ENCODE measurements at places on chromosomes 6 and 20.

GRCh38 chr6:26311012-26311384, 54.0 kb upstream of the BTN3A2 start:
- DNase-seq, result peak; percentile 60

DNA sequence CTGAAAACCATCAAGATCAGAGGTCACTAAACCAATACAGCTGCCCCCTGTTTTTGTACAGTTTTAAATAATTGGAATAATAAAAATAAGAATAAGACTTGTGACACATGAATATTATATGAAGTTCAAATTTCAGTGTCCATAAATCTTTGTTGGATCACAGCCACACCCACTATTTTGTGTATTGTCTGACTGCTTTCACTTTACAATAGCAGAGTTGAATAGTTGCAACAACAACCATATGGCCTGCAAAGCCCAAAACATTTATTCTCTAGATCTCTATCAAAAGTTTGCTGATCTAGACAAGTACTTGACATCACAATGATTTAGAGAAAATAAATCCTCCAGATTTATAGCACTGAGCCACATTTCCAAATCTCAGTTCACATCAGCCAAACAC, 73.6 kb downstream of the SPTLC3 start:
- no peak for DNase-seq

GRCh38 chr6:35161776-35162607, 20.9 kb upstream of the TCP11 start:
- no peak for DNase-seq

DNA sequence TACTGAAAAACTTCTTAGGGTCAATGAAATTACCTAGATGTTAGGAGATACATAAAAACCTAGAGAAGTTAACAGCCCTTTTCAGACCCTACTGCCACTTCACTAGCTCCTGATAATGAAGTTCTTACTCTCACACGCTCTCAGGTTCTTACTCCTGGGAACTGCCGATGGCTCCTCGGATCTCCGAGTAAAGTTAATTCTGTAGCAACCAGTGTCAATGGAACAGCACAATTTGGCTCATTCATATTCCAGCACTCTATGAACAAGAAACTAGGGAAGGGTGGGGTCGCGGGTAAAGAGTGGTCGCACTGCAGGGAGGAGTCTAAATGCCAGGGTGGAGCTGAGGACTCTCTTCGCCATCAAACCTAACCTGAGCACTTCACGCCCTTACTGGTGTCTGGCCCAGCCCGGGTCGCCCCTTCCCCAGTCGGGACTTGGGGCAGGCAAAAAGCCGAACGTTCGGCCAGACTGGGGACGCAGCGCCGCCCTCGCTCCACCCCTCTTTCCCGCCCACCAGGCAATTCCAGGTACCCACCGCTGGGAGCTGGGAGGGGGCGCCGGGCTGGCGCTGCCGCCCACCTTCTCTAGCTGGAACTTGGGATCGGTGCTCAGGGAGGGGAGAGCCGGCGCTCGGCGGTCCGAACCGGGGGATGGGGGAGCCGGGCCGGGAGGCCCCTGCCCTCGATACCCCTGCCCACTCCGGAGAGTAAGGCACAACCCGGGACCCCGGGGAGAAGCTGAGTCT, 744 bp downstream of the RAB23 start:
- peak; percentile 6 for DNase-seq

GRCh38 chr20:20971810-20972209, 134.3 kb downstream of the LINC00237 start:
- DNase-seq, result no peak

- DNase-seq, result no peak
These were observed 51.7 kb downstream of the MOCS1 start for GRCh38 chr6:39882531-39882899.

- no peak for DNase-seq
These were observed 90.5 kb upstream of the CCN2 start for GRCh38 chr6:132041706-132042105.

- no peak for DNase-seq
These were observed 61.3 kb downstream of the BMP6 start for GRCh38 chr6:7787137-7787608.

- DNase-seq, result no peak
These were observed 1.9 kb downstream of the GRM4 start for GRCh38 chr6:34143884-34144580.

DNA sequence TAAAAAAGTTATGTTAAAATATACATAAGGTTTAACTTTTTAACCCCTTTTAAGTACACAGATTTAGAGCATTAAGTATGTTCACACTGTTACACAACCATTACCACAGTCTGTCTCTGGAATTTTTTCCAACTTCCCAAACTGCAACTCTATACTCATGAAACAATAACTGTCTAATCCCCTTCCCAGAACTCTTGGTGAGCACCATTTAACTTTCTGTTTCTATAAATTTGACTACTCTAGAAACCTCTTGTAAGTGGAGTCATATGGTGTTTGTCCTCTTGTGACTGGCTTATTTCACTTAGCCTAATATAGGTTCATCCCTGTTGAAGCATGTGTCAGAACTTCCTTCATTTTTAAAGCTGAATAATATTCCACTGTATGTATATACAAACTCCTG, 98.1 kb downstream of the MAP3K7 start:
- DNase-seq, result no peak

DNA sequence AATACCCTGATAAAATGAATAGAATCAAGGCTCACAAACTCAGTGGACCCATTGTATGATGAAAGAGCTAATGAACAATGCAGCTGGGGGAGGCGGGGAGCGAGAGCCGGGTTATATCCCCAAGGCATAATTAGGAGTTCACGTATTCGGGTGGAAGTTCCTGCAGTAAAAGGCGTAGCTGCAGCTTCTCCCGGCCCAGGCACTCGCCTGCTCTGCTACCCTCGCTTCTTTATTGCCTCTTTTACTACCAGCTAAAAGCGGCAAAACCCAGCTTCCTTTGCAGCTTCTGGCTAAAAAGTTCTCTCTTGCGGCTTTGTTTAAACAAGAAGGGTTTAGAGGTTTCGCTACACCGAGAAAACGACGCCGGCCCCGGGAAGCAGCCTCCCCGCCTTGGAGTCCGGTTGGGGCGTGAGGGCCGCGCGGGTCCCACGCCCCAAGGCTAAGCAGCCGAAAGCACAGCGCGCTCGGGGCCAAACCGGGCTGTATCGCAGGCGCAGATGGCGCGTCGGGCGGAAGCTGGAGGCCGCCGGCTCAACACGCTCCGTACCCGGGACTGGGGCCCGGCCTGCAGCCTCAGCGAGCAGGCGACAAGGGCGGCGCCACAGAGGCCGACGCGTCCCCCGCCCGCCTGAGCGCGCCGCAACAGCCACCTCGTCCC, 1.6 kb downstream of the ZBTB2 start:
- peak; percentile 58 for DNase-seq

DNA sequence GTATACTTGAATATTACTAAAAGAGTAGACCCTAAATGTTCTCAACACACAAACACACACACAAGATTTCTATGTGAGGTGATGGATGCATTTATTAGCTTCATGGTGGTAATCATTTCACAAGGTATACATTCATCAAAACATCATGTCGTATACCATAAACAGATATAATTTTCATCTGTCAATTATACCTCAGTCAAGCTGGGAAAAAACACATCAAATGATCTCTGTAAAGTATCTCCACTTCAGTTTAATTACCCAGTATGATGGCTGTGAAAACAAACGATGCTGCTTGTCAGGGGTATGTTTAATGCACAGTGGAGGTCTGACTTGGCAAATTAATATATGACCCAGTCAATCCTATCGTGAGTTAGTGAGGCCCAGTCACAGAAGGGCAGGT, 157.2 kb downstream of the MTFR2 start:
- no peak for DNase-seq

DNA sequence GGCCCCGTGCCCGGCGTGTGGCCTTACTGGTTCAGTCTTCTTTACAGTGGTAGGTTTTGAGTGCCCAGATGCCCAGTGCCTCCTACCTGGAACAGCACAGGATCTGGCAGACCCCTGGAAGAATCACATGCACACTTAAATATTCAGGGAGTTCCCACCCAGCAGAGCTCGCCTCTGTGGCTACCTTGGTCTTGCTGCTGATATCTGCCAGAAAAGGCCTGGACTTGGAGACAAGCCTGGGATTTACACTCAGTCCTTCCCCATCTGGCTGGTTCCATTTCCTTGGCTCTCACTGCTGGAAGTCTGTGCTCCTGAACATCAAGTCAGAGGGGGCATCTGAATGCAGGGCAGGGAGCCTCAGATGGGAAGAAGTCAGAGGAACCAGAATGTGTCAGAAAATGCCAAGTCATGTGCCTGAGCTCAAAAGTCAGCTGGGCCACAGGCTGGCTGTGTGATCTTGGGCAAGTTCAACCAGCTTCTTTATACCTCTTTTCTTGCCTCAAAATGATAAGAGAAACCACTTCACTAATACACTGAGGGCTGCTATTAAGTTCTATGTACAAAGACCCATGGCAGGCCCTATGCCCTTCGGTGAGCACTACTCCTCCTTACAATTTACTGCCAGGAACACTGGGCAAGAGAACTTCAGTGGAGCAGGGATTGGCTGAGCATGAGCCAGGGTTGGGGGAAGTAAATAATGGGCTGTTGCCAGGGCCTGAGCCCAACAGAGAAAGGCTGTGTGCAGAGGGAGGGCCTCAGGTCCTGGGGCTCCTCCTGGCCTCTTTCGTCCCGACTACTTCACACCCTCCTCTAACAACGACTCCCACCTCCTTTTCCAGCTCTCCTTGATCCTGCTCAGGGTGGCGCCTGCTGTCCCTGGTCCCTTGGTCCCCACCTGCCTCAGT, 158.1 kb upstream of the PROKR2 start:
- DNase-seq, result no peak

- no peak for DNase-seq
These were observed 754.7 kb upstream of the NRSN1 start for GRCh38 chr6:23371132-23371915.

- peak; percentile 23 for DNase-seq
These were observed 2.0 kb downstream of the ZBP1 start for GRCh38 chr20:57618091-57618763.

- no peak for DNase-seq
These were observed 1.5 kb upstream of the GOPC start for GRCh38 chr6:117603821-117604220.

DNA sequence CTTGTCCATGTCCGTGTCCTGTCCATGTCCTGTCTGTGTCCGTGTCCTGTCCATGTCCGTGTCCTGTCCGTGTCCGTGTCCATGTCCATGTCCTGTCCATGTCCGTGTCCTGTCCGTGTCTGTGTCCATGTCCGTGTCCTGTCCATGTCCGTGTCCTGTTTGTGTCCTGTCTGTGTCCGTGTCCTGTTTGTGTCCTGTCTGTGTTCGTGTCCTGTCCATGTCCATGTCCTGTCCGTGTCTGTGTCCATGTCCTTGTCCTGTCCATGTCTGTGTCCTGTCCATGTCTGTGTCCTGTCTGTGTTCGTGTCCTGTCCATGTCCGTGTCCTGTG, 55.0 kb upstream of the BHLHE23 start:
- DNase-seq, result no peak

- no peak for DNase-seq
These were observed 20.5 kb downstream of the PCK1 start for GRCh38 chr20:57581202-57582028.

- DNase-seq, result no peak
These were observed 62.5 kb upstream of the TMEM170B start for GRCh38 chr6:11475016-11475415.

- DNase-seq, result no peak
These were observed 10.6 kb downstream of the POFUT1 start for GRCh38 chr20:32218156-32218900.

DNA sequence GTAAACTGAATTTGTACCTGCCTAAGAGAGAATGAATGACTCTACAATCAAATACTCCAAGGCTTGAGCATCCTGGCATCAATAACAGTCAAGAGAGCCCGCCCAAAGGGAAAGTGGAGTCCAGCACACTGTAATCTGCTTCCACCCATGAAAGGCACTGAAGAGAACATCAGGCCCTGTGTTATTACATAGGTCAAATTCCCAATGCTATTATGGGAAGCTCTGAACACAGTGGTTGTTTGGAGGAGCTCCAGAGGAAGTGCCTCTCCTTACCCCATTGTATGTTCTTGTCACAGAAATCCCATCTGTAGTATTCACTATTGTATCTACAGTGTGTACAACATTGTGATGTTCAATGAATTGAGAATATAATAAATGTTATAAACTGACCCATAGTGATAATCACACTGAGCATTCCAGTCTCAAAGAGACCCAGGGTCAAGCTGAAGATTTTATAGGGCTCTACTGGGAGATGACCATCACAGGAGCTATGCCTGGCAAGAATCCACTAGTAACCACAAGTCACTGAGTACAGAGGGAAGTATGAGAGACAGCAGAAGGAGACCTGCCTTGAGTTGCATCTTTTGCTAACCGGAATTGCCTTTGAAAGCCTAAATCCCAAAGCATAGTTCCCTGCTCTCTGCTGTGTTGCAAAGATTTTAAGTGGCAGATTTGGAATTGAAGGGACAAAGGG, 446.7 kb downstream of the GJA1 start:
- no peak for DNase-seq

DNA sequence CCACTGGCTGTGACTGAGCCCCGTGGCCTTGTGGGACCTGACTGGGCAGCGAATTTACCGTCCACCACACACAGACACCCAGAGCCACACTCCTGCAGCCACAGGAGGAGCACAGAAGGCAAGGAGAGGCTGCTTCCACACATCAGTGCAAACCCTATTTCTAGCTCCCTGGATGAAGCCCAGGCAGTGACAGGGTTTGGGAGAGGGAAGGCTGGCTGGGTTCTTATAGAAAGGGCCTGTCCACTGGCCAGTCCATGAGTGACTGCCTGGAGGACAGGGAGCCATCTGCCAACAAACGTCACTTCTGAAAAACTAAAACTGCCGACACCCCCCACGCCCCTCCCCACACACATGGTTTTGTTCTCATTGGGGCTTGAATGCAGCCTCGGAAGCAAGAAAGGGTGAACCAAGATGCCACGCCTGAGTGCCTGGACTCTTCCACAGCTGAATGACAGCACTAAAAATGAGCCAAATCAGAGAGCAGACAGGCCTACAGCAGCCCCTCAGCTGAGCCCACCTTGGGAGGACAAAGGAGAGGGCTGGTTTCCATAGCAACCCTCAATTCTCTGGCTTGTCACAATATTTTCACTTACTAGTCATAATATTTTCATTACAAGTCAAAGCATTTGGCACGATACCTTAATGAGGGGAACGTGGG, 38.4 kb downstream of the RRBP1 start:
- no peak for DNase-seq

DNA sequence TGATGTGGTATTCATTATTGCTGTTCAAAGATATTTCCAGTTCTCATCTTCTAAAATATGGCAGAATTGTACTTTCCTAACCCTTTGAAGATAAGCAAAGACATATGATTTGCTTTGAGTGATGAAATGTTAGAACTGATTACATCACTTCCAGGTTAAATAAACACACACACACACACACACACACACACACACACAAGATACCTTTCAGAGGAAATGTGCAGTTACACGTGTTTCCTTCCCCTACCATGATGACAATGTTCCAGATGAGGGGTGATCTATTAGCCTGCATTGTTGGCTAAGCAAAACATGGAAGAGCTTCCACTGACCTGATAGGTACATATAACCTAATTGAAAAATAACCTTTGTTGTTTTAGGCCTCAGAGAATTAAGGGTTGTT, 11.7 kb upstream of the FRK start:
- DNase-seq, result no peak

DNA sequence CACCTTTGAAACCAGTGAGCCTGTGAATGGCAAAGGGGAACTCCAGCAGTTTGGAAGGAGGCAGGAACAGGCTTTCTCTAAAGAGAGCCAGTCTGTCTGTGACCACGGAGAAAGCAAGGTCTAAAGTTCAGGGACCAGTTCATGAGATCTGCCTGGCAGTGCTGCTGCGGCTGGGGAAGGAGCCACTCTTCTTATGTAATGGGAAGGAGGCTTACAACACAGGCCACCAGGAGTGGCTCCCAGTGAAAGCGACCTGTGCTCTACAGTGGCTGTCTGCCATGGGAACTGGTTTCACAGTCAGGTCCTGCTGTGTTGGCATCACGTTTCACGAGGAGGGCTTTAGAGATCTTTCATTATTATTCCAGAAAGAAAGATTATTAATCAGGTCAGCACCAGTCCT, 291.9 kb upstream of the PRDM1 start:
- DNase-seq, result no peak
